ENCODE measurements at places on chromosomes 11 and 22.

DNA sequence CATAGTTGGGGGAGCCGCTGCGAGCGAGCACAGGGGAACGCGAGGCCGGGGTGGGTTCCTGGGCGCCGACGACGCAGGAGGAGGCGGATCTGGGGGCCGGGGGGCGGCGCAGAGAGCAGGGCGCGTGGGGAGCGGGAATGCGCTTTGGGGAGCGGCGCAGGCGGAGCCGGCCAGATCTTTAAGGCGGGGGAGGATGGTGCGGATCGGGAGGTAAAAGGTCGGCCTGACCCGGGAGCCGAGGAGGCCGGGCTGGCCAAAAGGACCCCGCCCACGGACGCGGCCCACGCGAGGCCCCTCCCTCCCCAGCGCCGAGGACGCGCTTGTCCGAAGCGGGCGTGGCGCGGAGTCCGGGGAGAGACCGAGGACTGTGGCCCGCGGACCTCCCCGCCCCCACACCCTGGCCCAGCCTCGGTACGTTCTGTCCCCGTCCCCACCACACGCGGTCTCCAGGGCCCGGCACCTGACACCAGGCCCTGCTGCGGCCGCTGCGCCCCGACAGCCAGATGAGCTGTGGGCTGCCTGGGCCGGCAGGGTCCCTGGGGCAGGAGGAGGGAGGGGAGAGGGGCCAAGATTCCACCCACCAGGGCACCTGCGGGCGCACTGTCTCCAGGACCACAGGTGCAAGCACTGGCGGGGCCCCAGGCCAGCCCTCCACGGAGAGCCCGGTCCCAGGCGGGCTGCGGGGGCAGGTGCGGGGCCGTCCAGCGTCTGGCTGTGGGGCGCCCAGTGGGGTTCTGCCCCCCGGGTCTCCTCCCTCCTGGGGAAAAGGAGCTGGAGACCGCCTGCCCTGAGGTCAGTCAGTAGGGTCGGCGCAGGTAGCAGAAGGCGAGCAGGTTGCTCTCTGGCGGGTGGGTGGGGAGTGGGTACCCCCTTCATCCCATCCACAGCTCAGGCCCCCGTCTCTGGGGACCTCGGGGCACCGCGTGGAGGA, 10.9 kb downstream of the PIM3 start:
- peak; percentile 50 for DNase-seq

GRCh38 chr11:106821826-106822225, 196.4 kb downstream of the GUCY1A2 start:
- no peak for DNase-seq

- DNase-seq: no peak
Measured at GRCh38 chr11:32307471-32307870, 127.9 kb downstream of the WT1 start.

DNA sequence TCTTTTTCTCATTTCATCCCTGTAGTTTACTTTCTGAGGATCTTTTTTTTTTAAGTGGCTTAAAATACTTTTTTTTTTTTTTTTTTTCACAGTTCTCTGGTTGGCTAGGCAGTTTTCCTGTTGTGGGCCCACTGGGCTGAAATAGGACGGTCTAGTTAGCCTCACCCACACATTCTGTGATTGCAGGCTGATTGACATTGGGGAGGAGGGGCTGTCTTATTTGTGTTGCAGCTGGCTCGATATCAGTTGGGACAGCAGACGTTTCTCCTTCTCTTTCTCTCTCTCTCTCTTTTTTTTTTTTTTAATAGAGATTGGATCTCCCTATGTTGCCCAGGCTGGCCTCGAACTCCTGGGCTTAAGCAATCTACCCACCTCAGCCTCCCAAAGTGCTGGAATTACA, 6.9 kb downstream of the BCR start:
- no peak for DNase-seq

GRCh38 chr11:87465716-87466115, 428.0 kb downstream of the TMEM135 start:
- no peak for DNase-seq

DNA sequence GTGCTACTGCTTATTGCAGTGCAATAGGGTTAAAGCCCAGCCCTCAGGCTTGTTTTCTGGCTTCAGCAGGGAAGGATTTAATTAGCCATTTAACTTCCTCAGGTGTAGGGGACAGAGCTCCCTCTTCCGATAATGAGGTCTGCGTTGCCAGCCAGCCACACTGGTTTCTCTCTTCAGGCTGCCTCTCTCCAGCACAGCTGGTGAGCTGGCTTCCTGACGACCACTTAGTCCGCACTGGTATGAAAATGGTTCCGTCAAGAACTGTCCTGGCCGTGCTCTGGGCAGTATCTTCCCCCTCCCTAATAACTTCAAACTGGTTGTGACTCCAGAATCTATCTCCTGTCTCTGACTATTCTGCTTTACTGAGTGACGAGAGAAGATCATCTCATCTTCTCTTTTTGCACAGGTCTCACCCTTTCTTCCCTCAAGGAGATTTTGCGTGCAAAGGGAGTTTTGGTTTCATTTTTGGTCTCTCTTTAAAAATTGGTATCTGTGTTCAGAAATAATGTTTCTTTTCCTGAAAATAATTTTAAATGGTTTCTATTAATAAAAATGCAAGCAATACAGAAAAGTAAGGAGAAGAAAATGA, 49.2 kb downstream of the CNTN5 start:
- DNase-seq: no peak

DNA sequence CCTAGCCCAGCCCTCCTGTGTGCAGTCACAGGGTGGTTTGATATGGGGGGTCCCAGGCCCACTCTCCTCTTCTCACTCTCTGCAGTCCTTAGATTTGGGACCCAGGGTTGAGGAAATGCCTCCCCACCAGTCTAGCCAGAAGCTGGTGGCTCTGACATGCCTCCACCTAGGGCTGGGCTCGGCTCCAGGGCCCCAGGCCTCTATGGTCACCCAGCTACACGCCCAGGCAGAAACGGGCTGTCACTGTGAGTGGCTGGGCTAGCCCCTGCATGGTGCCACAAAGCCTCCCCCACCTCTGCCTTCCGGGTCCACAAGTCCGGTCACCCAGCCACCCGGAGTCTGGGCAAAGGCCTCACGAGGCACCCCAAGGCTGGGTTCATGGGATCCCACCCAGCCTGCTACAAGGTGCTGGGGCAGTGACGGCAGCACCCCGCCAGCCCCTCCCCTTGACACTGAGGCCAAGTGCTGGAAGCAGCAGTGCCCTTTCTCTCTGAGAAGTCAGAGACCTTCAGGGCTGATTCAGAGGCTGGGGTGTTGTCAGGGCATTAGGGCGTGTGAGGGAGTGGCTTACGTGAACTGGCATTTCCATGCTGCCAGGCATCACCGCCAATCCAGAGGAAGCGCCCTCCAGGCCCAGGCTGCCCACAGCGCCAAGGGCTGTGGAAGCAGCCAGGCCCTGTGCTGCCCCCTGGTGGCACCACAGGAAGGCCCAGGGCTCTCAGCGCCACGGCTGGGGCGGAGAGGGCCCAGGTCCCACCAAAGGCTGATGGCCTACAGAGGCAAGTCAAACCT, 638 bp upstream of the PITPNM1 start:
- peak; percentile 90 for DNase-seq

DNA sequence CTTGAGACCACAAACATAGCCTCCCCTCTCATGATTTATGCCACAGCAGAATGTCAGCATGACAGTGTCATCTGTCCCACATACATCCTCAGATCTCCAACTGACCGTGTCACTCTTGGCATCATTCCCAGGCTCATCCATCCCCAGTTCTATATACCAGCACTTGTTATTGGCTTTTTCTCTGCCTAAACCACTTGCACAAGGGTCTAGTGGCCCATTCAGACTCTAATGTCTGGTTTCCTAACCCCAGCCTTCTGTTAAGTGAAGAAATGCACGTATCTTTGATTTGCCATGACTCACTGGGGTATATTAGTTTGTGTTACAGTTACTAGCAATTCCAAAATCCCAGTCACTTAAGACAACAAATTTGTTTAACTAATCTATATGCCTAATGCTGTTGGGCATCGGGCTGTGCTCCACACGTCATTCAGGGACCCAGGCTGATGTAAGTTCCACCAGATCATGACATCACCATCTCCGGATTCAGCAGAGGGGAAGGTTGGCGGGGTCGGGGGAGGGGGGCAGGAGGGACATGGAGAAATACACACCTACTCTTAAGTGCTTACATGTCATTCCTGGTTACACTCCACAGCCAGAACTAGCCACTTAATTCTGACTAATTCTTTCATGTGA, 517.4 kb downstream of the BUD13 start:
- DNase-seq: no peak

DNA sequence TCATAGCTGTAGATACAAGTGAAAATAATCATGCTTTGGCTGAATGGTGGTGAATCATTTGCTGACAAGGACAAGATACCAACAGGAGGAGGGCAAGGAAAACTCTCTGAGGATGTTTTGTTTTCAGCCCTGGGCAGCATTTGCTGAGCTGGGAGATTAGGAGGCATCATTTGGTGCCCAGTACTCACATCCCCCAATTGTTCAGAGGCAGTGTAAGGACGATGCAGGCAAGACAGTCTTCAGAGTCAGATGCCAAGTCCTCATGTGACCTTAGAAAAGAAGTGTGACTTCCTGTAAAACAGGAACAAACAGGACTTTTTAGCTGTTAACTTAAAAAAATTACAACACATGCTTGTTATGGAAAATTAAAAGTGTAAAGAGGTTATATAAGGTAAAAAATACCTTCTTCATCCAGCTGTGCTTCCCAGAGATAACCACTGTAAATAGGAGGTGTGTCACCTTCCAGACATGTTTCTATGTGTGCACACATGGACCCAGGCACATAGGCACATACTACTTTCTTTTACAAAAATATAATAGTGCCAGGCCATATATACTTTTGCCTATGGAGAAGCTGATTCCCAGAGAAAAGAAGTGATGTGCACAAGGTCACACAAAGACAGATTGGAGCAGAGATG, 18.0 kb downstream of the CNTF start:
- DNase-seq: no peak

DNA sequence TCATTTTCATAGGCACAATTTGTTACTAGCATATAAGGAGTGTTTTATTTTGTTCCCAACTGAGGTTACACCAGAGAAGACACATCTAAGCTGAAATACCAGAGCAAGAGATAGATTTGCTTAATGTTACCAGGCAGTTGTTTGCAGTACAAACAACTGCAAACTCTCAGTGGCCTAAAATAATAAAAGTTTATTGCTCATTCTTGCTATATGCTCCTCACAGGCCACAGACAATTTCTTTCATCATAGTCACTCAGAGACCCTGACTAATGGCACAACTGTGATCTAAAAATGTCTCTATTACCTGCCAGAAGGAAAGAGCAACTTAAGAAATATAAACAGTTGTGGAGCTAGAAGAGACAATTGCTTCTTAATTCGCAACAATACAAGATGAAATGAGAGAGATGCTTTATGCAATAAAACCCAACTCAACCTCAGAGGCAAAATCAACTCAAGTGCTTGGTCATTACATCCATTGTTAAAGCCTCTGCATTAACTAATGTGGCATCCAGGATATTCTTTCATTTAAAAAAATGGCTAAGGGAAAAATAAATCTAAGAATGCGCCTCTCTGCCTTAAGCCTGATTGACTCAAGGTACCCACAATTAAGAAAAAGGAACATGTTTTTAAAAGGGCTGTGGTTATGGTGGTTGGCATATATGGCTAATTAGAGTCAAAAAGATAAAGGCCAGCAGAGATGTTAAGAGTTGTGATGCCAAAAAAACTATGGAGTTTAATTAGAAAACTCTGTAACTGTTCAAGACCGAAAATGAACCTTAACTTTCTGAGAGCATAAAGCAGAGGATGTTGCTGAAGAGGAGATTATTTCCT, 103.7 kb downstream of the CD44 start:
- DNase-seq: no peak

- DNase-seq: no peak
Measured at GRCh38 chr11:115067471-115067870, 389.1 kb downstream of the NXPE2 start.

- DNase-seq: no peak
Measured at GRCh38 chr11:69907611-69908010, 88.4 kb upstream of the FGF3 start.

DNA sequence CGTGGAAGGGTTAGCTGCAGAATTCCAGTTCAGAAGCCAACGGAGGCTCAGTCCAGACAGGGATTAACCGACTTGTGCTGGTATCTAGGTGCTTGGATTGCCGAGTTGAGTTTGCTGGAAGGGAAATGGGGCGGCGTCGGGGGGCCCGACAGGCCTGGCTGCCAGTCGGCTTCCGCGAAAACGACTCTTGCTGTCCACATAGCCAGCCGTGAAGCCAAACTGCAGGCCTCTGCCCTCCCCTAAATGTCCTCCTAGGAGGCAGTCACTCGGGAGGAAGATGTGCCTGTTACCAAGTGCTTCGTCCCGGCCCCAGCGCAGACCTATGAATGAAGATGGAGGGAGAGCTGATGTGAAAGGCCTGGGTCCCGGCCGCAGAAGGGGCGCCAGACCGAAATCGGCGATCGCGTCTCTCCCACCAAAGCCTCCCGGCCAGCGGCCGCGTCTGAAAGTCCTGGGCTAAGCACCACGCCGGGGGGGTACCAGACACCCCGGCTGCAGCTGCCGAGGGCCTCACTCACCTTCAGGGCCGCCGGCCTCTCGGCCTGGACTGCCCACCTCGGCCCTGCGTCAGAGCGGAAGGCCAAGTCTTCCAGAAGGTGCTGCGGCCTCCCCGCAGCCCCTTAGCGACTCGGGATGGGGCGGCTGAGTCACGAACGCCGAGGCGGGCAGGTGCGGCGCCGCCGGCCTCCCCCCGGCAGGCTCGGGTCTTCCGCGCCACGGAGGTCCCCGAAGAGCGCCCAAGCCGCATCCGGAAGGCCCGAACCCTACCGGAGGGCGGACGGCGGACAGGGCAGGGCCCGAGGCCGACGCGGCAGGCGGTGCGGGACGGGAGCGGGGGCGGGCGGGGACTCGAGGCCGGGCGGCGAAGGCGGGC, 7.5 kb downstream of the DPAGT1 start:
- peak; percentile 43 for DNase-seq

GRCh38 chr11:110433393-110434333, 3.9 kb downstream of the FDX1 start:
- no peak for DNase-seq

- no peak for DNase-seq
Measured at GRCh38 chr11:44561275-44561805, 4.1 kb upstream of the CD82 start.

DNA sequence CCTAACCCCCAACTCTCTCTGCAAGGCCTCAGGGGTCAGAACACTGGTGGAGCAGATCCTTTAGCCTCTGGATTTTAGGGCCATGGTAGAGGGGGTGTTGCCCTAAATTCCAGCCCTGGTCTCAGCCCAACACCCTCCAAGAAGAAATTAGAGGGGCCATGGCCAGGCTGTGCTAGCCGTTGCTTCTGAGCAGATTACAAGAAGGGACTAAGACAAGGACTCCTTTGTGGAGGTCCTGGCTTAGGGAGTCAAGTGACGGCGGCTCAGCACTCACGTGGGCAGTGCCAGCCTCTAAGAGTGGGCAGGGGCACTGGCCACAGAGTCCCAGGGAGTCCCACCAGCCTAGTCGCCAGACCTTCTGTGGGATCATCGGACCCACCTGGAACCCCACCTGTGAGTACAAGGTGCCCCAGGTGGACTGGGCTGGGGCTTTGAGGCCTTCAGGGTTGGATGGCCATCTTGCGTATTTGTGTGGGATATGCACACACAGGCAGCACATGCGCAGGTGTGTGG, at the start of gene BEST1:
Gene BEST1, plus strand, starts transcription at position 317 of the 513 bp plus-strand sequence. CDS start 1,456 bp downstream, outside the sequence.
- no peak for DNase-seq

GRCh38 chr11:118917481-118918127, 8.1 kb downstream of the BCL9L start:
- DNase-seq: peak; percentile 55

Measured in T-helper 9 cell (primary cell).